CD4-positive, alpha-beta T cell (primary cell): ENCODE measurements at places on chromosomes 12 and 14. TPM values are rescaled to one million over a fixed set of nuclear protein-coding genes. Genes with fewer than 3 reads are reported as not detected.

GRCh38 chr12:16955083-16955657 lies 349.2 kb upstream of the LMO3 start:
- DNase-seq = no peak

TCL1B gene
- total RNA-seq = not detected

GLT8D2 gene
- not detected for total RNA-seq

DNA sequence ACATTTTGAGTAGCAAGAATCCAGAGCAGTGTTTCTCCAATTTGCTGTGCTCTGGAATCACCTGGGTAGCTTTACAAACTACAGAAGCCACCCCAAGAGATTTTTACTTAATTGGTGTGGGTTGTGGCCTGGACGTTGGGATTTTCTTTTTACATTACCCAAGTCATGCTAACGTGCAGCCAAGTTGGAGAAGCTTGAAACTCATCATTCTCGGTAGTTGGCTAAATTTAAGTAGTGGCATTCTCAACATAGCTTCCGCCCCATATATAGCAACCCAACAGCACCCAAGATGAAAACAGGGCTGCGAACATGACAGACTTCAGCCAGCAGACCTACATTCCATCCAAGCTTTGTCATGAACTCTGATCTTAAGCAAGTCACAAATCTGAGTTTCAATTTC lies 25.0 kb downstream of the DAD1 start:
- no peak for DNase-seq

GRCh38 chr14:73758392-73759182 lies 44.4 kb upstream of the PNMA1 start:
- DNase-seq = peak; percentile 88

GRCh38 chr12:46546634-46547273 lies 174.2 kb upstream of the SLC38A2 start:
- no peak for DNase-seq

OTUB2 gene
- not detected for total RNA-seq

- DNase-seq = no peak
These were observed 608.4 kb upstream of the FOXG1 start for GRCh38 chr14:28157887-28158791.

SPX gene
- total RNA-seq = not detected

DNA sequence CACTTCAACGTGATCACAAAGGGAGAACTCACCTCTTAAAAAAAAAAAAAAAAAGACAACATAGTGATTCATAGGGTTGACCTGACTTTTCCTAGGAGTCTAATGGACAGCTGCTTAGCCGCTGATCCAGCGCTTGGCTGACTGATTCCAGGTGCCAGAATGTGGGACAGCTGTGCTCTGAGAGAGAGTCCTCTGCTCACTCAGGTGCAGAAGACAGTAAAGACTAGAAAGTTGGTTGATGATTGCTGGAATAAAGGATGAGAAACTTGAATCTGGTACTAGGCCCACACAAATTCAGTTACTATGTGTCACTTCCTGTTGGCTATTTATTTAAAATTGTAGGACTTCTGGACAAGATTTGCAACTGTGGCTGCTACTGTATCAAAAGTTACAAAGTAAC lies 229.4 kb downstream of the CHST11 start:
- DNase-seq = no peak

OTX2 gene
- not detected for total RNA-seq

- DNase-seq = peak; percentile 28
These were observed 3.4 kb downstream of the PPTC7 start for GRCh38 chr12:110579535-110580253.

DNA sequence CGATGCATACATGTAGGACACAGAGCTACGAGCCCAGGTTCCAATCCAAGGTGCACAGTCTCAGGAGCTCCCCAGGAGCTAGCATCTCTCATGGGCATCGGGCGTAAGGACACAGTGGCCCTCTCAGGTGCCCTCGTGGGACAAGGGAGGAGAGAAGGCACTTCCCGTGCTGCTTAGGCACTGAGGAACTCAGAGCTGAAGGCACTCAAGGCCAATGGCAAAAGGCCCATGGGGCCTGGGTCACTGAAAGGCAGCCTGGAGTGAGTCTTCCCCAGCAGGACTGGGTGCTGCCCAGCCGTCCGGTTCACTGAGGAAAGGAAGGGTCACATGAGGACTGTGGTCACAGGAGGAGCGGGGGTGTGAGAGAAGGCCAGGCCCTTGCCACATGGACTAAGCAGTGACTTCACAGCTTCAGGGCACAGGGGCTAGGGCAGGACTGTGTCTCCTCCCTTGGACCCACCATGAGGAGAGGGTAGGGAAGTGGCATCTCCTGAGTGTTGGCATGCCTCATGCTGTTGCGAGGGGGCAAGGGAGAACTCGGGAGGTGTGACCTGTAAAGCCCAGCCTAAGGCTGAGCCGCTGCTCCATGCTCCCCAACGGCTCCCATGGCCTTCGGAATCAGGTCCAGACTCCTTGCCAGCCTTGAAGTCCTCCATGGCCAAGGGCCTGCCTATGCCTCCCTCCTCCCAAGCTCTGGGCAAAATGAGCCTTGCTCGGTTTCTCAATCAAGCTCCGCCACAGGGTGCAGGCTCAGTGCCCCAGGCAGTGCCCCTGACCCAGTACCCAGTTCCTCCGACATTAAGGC lies 51.8 kb downstream of the CHGA start:
- DNase-seq = no peak

- no peak for DNase-seq
These were observed 5.1 kb downstream of the ANO6 start for GRCh38 chr12:45220969-45221368.

- no peak for DNase-seq
These were observed 22.1 kb downstream of the PSMC1 start for GRCh38 chr14:90278199-90279175.

SLC39A5 gene
- not detected for total RNA-seq

CRADD gene
- 5.8 TPM for total RNA-seq

- DNase-seq = no peak
These were observed 2.3 kb upstream of the MAP3K9 start for GRCh38 chr14:70811578-70811977.
